Stimulated activated CD8-positive, alpha-beta memory T cell treated with anti-CD3 and anti-CD28 coated beads, Interleukin-15, amount 100 ng/mL, for 48 hours (primary cell): ENCODE measurements at places on chromosomes 2 and 18.

GRCh38 chr2:49973917-49974368 is 819.6 kb upstream of the FSHR start:
- DNase-seq = peak; percentile 7

DNA sequence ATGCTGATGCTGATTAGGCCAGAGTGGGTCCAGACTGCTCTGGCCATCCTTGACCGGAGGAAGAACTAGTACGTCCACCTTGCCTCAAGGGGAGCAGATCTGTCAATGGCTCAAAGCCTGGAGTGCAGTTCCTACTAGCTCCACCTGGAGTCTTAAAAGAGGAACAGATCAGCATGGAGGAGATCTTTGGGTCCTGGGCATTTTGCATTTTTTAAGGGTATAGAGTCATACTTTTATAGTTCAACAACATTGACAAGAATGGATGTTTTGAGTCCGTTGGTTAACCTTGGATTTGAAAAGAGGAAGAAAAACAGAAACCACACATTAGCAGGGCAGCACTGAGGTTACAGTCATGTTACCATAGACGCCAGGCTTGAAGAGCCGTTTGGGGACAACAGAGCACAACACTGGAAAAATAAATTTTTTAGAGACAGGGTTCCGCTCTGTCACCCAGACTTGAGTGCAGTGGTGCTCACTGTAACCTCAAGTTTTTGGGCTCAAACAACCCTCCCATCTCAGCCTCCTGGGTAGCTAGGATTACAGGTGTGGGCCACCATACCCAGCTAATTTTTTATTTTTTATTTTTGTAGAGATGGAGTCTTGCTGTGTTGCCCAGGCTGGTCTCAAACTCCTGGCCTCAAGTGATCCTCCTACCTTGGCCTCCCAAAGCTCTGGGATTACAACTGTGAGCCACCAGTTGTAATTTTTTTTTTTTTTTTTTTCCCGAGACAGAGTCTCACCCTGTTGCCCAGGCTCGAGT is 78.5 kb downstream of the PRKCE start:
- no peak for DNase-seq

- no peak for DNase-seq
Measured at GRCh38 chr2:164737612-164738081, 104.0 kb downstream of the COBLL1 start.

- DNase-seq = no peak
Measured at GRCh38 chr2:2056531-2056930, 274.5 kb downstream of the MYT1L start.

- DNase-seq = peak; percentile 12
Measured at GRCh38 chr2:62505750-62506420, at the start of gene TMEM17. Gene TMEM17, minus strand, starts transcription at chr2:62506195. Its CDS starts 66 bp downstream, at chr2:62506129.

DNA sequence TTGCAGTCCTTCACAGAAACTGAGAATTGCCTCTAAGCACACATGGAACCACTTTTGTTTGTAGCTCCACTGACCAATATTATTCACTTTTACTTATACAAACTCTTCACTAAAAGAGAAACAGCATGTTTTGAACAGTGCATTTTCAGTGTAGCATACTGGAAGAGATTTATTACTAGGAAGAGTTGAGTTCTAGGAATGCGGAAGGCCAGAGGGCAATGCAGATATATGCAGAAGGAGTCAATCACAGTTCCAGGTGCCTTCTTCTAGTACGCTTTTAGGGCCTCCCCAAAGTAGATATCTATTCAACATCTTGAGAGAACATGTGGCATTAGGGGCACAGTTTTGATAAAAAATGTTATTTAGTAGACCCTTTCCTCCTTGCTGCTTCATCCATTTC is 1654.0 kb upstream of the ZEB2 start:
- no peak for DNase-seq

DNA sequence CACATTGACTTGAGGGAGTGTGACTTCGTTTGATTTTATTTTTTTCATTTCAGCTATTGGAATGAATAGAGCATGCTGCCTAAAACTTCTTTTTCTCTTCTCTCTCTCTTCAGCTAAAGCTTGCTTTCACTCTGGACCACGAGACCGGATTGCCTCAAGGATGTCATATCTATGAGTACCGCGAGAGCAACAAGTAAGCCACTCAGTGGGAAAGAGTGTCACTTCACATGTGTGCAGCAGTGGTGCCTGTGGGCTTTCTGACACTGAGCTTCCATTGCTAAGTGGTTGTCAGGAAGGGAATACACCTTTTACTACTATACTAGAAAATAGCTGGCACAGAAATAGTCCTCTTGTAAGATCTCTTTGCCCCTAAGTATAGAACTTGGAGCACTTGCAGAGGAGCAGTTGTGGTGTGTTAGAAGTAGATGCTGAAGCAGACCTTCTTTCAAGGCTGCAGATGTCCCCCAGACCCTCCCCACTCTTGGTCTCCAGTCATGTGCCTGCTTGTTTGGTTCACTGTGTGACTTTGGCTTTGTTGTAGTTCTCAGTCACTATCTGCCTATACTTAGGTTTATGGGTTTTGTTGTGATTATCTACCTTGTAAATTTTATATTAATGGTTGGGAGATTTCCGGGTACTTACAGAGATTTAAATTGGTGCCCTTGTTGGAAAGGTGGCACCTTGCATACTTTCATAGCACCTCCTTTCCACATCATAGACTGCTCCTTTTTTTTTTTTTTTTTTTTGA is 78.5 kb upstream of the ALPP start:
- DNase-seq = no peak

DNA sequence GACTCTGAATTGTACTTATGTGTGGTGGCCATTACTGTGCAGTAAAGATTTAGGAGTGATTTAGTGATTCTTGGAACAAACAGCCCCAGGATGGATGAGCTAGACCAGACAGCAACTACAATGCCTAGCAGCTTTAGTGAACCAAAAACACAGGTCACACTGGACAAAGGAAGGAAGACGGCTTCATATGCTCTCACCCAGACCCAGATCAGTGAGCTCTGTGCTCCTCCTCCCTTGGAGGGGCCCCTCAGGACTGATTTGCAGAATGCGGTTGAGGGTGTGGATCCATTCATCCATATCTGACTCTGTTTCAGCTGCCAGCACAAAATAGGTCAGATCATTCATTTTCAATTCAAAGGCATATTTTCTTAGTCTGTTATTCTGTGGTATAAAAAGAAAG is 159.7 kb upstream of the CCDC195 start:
- no peak for DNase-seq

GRCh38 chr2:241666627-241667400 is 19.8 kb downstream of the DTYMK start:
- no peak for DNase-seq

GRCh38 chr2:54206596-54206995 is 49.4 kb downstream of the TSPYL6 start:
- no peak for DNase-seq

GRCh38 chr18:79763407-79763806 is 34.3 kb upstream of the KCNG2 start:
- DNase-seq = no peak

DNA sequence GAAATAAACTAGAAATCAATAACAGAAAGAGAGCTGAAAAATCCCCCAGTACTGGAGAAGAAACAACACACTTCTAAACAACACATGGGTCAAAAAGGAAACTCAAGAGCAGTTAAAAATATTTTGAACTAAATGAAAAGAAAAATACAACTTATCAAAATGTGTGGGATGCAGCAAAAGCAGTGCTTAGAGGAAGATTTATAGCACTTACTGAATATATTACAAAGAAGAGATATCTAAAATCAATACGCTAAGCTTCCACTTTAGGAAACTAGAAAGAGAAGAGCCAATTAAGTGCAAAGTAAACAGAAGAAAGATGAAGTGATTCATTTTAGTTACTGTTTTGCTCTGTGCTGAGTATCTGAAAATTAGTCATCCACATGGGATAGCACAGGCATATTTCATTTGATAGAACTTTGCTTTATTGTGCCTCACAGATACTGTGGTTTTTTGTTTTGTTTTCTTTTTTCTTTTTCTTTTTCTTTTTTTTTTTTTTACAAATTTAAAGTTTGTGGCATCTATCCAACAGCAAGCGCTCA is 17.0 kb downstream of the TGFA start:
- no peak for DNase-seq

DNA sequence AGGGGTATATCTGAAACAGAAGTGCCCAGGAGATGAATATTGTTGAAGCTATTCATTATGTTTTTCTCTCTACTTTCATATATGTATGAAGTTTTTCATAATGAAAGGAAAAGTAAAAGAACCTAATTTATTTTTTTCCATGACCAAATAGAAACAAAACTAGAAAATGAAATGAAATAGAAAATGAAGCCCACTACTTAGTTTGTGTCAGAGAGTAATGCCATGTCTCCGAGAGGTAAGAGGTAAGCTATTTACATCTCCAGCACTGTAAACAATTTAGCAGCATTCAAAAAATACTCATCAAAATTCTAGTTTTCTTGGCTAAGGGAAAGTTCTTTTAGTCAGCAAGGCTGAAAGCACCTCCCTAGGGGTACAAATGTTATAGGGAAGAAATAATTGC is 238.6 kb downstream of the PTH2R start:
- DNase-seq = no peak

GRCh38 chr18:319720-320119 is 51.9 kb upstream of the THOC1 start:
- DNase-seq = no peak

- DNase-seq = no peak
Measured at GRCh38 chr2:47893771-47894170, 12.5 kb downstream of the FBXO11 start.

DNA sequence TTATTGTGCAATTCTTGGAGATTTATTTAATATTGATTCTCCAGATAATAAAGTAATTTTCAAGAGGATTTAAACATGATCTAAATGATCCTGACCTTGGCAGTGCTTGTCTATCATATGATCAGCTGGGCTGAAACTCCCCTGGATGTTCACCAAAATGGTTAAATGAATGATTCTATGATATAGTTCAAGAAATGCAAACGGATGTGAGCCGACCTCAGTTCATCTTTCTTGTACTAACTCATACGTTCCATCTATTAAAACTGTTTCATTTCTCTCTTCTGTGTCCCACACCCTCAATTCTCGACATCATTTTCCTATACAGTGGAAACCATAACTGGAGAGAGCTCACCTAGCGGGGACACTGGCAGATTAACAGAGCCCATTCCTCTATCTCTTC is 281.7 kb upstream of the CCDC68 start:
- DNase-seq = no peak

DNA sequence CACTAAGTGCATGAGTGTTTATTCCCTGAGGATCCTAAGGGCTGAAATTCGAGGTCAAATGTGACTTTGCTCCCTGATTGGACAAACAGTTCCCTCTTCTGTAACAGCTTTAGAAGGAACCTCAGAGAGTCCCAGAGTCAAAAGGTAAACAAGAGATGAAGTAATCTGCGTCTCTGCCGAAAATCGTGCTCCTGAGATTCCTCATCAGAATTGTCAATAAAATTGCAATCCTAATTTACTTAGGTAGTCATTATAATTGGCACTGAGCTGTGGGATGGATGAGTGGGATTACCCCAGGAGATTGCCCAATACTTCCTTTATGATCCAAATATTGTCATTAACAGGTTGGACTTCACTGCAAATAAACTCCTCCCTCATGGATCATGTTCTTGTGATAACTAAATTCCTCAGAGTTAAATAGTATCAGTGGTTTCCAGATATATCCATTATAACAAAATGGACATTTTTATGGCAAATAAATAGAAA is 907 bp upstream of the SUCLG1 start:
- no peak for DNase-seq

GRCh38 chr2:66127656-66128055 is 307.3 kb upstream of the MEIS1 start:
- no peak for DNase-seq

- DNase-seq = no peak
Measured at GRCh38 chr2:198053148-198053547, 248.8 kb downstream of the PLCL1 start.

DNA sequence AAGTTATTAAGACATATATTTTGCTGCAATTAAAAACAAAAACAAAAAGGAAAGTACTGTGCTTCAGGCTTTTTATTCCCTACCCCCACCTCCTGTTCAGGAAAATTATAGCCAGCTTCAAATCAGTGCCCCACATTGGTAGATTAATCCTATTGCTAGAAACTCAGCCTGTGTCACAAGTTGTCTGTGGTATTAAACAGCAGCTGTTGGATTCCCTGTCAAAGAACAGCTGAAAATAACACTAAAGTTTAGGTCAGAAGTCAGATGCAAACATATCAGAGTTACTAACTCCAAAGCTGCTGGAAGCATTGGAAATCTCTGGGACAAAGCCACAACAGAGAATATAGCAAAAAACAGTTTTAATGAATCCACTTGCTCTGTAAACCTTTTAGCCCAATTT is 818 bp upstream of the CCDC141 start:
- DNase-seq = no peak

DNA sequence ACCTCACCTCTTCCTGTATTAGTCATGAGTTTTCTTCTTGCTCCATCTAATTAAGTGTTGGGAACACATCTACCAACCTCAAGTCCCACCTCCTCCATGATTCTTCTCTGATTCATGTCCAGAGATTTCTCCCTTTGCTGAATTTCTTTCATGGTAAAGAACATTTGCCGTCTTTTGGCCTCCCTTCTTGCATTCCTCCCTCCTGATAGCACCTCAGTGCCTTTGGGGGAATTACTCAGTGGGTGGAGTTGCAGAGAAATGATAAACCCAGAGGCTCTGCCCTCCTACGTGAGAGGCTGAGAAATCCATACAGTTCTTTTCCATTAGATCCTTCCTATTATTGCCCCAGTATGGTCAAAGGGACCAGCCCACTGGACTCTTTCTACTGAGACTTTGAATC is 651.9 kb downstream of the SLC4A3 start:
- DNase-seq = no peak

DNA sequence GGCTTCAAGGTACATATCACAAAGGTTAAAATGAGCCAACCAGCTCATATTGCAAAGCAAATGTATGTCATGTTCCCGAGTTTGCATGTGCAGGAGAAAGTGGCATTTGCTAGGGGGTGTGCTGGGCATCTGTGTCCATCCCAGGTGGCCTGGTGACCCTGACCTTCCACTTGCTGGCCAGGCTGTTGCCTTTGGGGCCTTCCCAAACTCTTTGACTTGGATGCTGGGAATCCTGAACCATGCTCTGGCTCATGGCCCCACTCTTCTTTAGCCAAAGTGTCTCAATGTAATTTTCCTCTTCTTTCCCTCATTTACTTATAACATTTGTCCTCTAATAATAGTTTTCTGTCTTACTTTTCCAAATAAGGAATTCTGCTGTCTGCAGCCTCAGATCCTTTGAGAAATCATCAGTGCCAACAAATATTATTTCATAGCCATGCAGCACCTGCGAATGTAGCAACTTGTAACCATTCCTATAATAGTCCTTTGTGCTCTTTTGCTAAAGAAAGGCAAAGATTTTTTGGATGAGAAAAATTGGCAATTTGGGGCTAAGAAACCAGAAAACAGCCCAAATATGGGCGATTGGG is 64.2 kb downstream of the MTCL1 start:
- DNase-seq = no peak

DNA sequence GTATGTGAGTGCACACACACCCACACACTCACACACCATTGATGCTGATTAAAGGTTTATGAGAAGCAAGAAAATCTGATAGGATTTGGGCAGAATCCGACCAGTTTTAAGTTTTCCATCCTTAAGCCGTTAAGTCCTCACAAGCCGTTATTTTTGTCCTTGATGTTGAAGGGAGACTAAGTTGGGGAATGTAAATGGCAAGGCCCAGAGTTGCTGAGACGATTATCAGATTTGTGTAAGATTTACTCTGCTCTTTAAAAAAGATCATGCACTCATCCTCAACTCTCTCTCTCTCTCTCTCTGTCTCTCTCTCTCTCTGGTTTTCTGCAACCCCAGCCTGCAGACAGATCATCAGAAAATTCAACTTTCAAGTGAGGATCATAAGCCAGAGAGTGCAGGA is 238.8 kb downstream of the SMAD2 start:
- DNase-seq = no peak
